ENCODE measurements at places on chromosomes 5 and 9.
A peak's percentile ranks its signal among the peaks of the same experiment; 100 is the strongest.

- DNase-seq = peak; percentile 53
Measured at GRCh38 chr5:3357291-3357690, 238.3 kb upstream of the IRX1 start.

GRCh38 chr9:114207845-114208244, 52.5 kb downstream of the COL27A1 start:
- DNase-seq = no peak

DNA sequence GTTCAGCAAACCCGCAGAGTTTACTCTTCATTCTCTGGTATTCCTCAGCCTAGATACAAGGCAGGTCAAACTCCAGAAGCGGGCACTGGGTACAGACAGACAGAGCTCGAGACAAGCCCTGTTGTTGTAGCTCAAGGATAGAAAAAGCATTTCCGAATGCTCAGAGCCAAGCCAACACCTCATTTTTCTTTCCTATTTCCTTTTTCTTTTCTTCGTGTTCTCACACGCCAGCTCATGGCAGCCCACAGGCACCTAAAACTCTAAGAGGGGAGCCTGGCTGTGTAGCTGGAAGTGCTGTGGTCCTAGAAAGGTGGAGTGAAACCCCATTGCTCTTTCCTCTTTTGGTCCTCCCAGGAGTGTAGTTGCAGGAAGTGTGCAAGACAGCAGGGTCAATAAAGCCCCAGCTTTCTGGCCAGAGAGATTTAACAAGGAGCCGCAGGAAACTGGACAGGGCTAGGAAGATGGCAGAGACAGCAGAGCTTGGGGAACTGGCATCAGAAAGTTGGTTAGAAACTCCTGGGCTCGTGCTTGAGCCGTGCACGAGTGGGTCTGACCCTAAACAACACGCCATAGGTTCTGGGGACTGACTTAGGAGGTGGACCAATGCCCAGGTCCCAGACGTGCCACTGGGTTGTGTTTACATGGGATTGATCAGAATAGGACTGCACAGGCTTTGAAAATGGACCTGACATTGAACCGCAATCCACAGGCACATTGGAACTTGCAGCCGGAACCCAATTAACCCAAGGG, 41.6 kb downstream of the ADAMTS2 start:
- DNase-seq = no peak

GRCh38 chr9:128877852-128878251, 3.9 kb downstream of the KYAT1 start:
- DNase-seq = no peak

Data from retina (tissue), 1 donor.